SIG-M5 (cell line): ENCODE measurements at places on chromosomes 12 and 14.

DNA sequence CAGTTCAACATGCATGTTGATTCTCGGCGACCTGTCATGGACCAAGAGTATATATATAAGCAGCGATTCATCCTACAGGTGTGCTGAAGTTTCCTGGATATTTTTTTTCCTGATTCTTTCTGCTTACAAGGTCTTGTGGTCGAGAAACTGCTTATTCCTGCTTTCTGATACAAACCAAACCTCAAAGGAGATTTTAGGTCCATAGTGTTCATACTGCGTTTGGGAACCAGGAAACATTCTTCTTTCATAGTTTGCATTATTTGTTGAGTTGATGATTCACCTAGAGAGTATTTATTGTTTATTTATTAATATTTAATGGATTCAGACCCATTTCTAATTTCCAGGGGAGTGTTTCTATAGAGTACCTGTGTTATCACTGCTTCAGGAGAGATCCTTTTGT is 70.7 kb upstream of the ASPG start:
- no peak for DNase-seq

DNA sequence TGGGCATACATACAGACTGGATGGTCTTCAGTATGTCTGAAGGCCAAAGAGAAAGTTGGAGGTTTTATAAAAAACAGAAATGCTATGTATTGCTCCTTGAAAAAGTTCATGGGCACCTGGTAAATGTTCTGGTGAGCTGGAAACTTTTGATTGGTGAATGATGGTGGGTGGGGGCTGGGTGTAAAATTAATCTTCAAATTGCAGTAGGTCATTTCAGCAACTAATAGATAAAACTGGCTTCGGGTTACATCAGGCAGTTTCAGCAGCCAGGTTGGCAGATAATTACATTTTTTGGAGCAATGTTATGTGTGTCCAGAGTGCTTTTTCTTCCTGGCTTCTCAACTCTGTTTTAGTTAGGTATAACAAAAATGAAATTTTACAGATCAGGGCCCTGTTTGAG is 35.3 kb downstream of the SDR9C7 start:
- DNase-seq: no peak

DNA sequence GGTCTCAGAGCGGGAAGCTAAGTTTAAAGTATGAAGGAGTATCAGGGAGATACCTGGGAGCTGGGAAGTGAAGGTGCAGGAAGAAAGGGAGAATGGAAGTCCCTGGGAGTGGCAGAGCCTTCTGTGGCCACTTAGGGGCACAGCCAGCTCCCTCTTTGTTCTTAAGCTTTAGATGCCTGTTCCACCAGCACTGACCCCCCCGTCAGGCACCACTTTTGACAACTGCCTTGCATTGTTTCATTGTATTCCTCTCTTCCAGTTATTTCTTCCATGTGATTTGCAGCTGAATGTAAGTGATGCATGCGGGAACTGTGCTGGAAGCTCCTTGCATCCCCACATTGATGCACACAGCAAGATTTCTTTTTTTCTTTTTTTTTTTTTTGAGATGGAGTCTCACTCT is 2.6 kb downstream of the GALNT16 start:
- no peak for DNase-seq

GRCh38 chr14:71204231-71204630 is 297.0 kb downstream of the PCNX1 start:
- DNase-seq: no peak

GRCh38 chr14:102249041-102249440 is 55.9 kb downstream of the MOK start:
- no peak for DNase-seq

DNA sequence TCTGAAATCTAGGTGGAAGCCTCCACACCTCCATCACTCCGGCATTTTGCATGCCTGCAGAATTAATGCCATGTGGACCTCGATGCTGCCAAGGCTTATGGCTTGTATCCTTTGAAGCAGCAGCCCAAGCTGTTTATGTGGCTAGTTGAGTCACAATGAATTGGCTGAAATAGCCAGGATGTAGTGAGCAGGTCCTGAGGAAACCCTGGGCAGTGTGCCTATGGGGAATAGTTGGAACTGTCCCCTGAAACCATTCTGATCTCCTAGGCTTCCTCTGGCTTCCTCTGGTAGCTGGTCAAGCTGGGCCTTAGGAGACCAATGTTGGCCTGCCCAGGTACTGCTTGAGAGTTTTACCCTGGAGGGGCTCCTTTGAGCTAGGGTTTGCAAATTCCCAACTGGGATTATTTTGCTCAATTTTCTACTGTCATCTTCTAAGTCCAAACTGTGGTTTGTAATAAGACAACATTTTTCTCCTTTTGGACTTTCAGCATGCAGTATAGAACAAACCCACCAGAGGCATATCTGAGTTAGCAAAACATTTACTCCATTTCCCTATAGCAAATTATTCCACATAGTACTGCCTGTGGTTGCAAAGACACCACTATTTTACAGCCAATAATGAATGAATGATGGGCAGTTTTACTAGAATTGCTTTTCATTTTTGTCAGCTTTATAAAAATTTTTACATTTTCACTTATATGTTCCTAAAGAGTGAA is 85.1 kb upstream of the AMIGO2 start:
- no peak for DNase-seq
